ENCODE measurements at places on chromosomes 7 and 10. TPM values are rescaled to one million over a fixed set of nuclear protein-coding genes. Genes with fewer than 3 reads are reported as not detected.

The ITIH2 gene
- total RNA-seq, result not detected

GRCh38 chr7:54995610-54996363 is 23.0 kb upstream of the EGFR start:
- H3K4me1 ChIP-seq, result peaks cover 7% of the 10 kb centered on the region
- no peak overlapping the region for H3K4me3 ChIP-seq
- no peak for DNase-seq
- H3K36me3 ChIP-seq, result no peaks in the 10 kb centered on the region

GRCh38 chr10:33298110-33298509 is 36.4 kb downstream of the NRP1 start:
- H3K4me1 ChIP-seq, result no peaks in the 10 kb centered on the region
- H3K4me3 ChIP-seq, result no peak overlapping the region
- H3K27me3 ChIP-seq, result no peaks in the 10 kb centered on the region
- no peak for DNase-seq
- H3K36me3 ChIP-seq, result no peaks in the 10 kb centered on the region

The CFAP70 gene
- total RNA-seq, result 3.8 TPM

GRCh38 chr7:99252166-99252895 is 20.3 kb upstream of the MYH16 start:
- no peak for DNase-seq
- no peak overlapping the region for H3K4me3 ChIP-seq
- H3K27me3 ChIP-seq, result no peaks in the 10 kb centered on the region
- H3K36me3 ChIP-seq, result no peaks in the 10 kb centered on the region
- no peak overlapping the region for H3K27ac ChIP-seq
